ENCODE measurements at places on chromosomes 1 and 21. TPM values are rescaled to one million over a fixed set of nuclear protein-coding genes. Genes with fewer than 3 reads are reported as not detected.
A peak's percentile ranks its signal among the peaks of the same experiment; 100 is the strongest.

GRCh38 chr1:236159704-236160539 is 17.6 kb downstream of the GPR137B start:
- H3K27ac ChIP-seq, result no peak overlapping the region
- H3K36me3 ChIP-seq, result peaks cover 38% of the 10 kb centered on the region
- peaks cover 7% of the 10 kb centered on the region for H3K4me1 ChIP-seq
- H3K4me3 ChIP-seq, result no peak overlapping the region

- H3K4me3 ChIP-seq, result no peak overlapping the region
- H3K27me3 ChIP-seq, result no peaks in the 10 kb centered on the region
- peaks cover 9% of the 10 kb centered on the region for H3K36me3 ChIP-seq
Observed at GRCh38 chr21:14245711-14246110, 29.8 kb downstream of the RBM11 start.

DNA sequence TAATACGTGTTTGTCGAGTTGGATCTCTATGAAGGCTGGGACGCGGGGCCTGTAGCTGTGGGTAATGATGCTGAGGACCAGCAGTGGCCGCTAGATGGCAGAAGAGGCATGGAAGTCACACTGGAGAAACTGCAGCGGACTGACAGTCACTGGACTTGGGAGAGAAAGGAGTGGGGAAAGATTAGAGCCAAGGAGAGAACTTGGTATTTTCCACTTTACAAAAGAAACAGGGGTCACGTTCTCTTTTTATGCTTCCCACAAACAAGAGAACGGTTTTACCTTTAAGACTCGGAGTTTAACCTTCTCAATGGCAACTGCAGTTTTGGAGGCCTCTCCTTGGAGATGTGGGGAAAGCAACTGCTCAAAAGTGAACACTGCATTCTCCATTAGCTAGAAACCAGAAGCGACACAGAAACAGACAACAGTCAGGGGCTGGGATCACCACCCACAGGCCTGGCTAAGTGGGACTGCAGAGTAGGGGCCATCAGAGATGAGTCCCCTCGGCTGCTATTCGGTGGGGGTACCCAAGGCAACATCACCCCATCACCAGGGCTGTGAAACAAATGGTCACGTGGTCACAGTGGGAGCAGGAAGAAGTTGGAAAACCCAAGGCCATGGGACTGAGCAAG is 51.1 kb upstream of the EDEM3 start:
- H3K36me3 ChIP-seq, result peaks cover under 1% of the 10 kb centered on the region
- peak; percentile 86 for DNase-seq
- no peak overlapping the region for H3K27ac ChIP-seq
- no peaks in the 10 kb centered on the region for H3K27me3 ChIP-seq
- H3K4me1 ChIP-seq, result peaks cover 3% of the 10 kb centered on the region

Gene SPATA1
- not detected for total RNA-seq

Gene LIN28A
- 1,150 TPM for total RNA-seq

Gene AKNAD1
- total RNA-seq, result not detected
